ENCODE measurements at places on chromosomes 1 and 21.

- DNase-seq = no peak
- H3K4me1 ChIP-seq = peaks cover 42% of the 10 kb centered on the region
- peak overlapping the region; percentile 20 for H3K4me3 ChIP-seq
- peaks cover 38% of the 10 kb centered on the region for H3K36me3 ChIP-seq
- peak overlapping the region; percentile 69 for H3K27ac ChIP-seq
- no peaks in the 10 kb centered on the region for H3K27me3 ChIP-seq
Measured at GRCh38 chr1:156226116-156226538, 13.3 kb downstream of the PMF1 start.

GRCh38 chr1:7550261-7550865 lies 220.7 kb upstream of the VAMP3 start:
- peak overlapping the region; percentile 51 for H3K27ac ChIP-seq
- DNase-seq = no peak
- peaks cover 7% of the 10 kb centered on the region for H3K4me1 ChIP-seq

DNA sequence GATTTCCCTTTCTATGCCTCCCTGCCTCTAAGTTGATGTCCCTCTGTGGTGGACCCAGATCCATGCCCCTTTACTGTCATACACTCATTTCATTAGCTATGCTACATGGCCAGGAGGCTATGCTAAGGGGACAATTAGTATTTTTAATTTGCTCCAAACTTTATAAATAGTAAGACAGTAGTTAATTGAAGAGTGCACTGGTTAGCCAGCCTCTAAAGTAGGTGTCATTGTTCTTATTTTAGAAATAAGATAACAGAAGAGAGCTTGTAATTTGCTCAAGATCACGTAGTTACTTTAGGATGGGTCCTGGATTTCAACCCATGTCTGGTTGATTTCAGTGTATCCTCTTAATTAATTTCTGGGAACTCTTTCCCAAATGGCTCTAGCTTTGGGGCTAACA lies 29.4 kb upstream of the GNG12 start:
- no peak overlapping the region for H3K4me3 ChIP-seq
- no peak overlapping the region for H3K27ac ChIP-seq
- H3K36me3 ChIP-seq = no peaks in the 10 kb centered on the region
- no peaks in the 10 kb centered on the region for H3K4me1 ChIP-seq
- no peak for DNase-seq

DNA sequence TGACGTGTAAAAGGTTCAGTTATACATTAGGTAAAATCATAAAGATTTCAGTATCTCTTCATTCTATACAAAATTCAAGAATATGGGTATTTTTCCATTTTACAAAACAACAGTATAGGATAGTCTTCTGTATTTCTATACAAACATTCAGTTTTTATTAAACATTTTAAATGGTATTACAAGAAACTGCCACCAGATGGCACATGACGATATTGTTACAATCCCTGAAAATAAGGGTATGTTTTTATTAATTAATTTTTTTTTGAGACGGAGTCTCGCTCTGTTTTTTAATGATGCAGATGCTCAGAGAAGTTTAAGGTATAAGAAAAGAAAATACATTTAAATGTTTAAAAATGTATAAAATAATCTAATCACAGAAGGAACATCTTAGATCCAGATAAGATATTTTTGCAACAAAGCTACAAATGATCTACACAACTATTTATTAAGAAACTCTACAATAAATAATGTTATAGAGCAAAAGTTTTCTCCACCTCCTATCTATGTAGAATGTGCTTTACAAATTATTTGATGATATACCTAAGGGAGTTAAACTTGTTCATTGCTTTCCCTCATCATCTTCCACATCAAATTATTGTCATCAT lies 23.5 kb upstream of the RSBN1 start:
- DNase-seq = no peak
- H3K36me3 ChIP-seq = peaks cover 24% of the 10 kb centered on the region
- H3K27me3 ChIP-seq = no peaks in the 10 kb centered on the region
- peaks cover 8% of the 10 kb centered on the region for H3K4me1 ChIP-seq

- peak overlapping the region; percentile 92 for H3K27ac ChIP-seq
- H3K4me3 ChIP-seq = peak overlapping the region; percentile 84
- peaks cover 5% of the 10 kb centered on the region for H3K36me3 ChIP-seq
- no peaks in the 10 kb centered on the region for H3K27me3 ChIP-seq
- peaks cover 45% of the 10 kb centered on the region for H3K4me1 ChIP-seq
- DNase-seq = no peak
Measured at GRCh38 chr1:92459871-92460320, 26.8 kb downstream of the GFI1 start.

- H3K36me3 ChIP-seq = no peaks in the 10 kb centered on the region
- no peaks in the 10 kb centered on the region for H3K4me1 ChIP-seq
- no peak overlapping the region for H3K27ac ChIP-seq
- H3K27me3 ChIP-seq = no peaks in the 10 kb centered on the region
Measured at GRCh38 chr21:46135782-46136395, 19.5 kb downstream of the FTCD start.

Data from activated naive CD8-positive, alpha-beta T cell treated with anti-CD3 and anti-CD28 coated beads, Interleukin-2, amount 10 ng/mL, durations not matched to agents 7 days and 5 days (primary cell).